Fibroblast of lung (primary cell): ENCODE measurements at places on chromosomes 2 and 18. TPM values are rescaled to one million over a fixed set of nuclear protein-coding genes. Genes with fewer than 3 reads are reported as not detected.

ZC3H8 gene
- total RNA-seq = 4.6 and 6.9 TPM in 2 replicates

REG3G gene
- total RNA-seq = not detected in 2 replicates

DNA sequence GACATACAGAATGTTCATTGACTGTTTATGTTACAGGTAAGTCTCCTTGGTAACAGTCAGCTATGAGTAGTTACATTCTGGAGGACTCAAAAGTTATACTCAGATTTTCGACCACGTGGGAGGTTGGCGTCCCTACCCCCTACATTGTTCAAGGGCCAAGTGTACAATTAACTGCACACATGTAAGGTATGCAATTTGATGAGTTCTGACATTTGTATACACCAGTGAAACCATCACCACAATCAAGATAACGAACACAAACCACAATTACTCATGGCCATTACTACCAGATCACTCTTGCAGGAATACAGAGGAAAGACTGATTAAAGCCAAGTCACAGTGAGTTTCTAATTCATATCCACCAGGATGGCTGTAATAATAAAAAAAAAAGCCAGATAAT, 39.6 kb upstream of the LDLRAD4 start:
- DNase-seq = no peak

EFEMP1 gene
- total RNA-seq = 467 and 615 TPM in 2 replicates

HES6 gene
- total RNA-seq = 3.6 and 4.1 TPM in 2 replicates

SULT1C4 gene
- total RNA-seq = 0.26 and 0.50 TPM in 2 replicates

IL1A gene
- 0.17 and 0.26 TPM in 2 replicates for total RNA-seq

DNA sequence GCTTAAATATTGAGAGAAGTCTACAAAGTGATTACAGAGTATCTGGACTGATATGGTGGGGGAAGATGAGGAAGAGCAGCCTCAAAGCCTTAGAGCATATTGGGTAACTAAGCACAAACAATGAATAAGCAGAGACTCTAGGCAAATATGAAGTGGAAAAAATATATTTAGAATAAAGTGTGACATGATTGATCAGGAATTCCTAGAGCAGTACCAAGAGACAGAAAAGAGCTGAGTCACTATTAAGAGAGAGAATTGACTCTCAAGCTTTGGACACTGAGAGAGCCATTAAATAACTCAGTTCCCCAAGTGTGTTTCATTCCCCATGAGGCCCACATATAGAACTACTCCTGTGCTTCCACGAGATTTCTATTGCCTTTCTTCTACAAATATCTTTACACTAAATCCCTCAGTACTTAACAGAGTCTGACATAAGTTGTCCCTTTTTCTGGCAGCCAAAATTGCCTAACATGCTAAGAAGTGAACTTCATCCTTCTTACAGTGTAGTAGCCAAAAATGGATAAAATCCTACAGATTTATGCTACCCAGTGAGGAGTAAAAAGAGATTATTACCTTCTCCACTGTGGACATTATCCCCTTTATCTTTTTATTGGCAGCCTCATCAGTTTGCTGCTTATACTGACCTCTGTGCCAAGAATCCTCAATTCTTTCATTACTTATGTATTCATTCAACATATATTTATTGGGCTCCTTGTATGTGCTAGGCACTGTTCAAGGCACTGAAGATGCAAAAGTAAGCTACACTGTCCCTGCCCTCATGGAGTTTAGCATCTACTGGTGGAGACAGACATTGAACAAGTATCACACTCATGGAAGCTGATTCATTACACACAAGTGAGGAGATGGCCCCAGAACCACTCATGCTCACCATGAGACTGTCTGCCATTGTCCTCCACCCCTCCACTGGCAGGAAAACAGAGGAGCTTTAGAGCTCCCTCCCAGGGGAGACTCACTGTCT, 45.4 kb downstream of the SLC40A1 start:
- DNase-seq = peak; percentile 63
